ENCODE measurements at places on chromosomes 6 and 20. TPM values are rescaled to one million over a fixed set of nuclear protein-coding genes. Genes with fewer than 3 reads are reported as not detected.
A peak's percentile ranks its signal among the peaks of the same experiment; 100 is the strongest.

Gene NRSN1
- total RNA-seq = not detected

Gene MLIP
- total RNA-seq = 397 TPM

Gene NINL
- 1.8 TPM for total RNA-seq

Gene HECA
- 46.0 TPM for total RNA-seq

Gene CST4
- total RNA-seq = not detected

Gene DAAM2
- total RNA-seq = 19.1 TPM

Gene COL9A1
- 0.08 TPM for total RNA-seq

DNA sequence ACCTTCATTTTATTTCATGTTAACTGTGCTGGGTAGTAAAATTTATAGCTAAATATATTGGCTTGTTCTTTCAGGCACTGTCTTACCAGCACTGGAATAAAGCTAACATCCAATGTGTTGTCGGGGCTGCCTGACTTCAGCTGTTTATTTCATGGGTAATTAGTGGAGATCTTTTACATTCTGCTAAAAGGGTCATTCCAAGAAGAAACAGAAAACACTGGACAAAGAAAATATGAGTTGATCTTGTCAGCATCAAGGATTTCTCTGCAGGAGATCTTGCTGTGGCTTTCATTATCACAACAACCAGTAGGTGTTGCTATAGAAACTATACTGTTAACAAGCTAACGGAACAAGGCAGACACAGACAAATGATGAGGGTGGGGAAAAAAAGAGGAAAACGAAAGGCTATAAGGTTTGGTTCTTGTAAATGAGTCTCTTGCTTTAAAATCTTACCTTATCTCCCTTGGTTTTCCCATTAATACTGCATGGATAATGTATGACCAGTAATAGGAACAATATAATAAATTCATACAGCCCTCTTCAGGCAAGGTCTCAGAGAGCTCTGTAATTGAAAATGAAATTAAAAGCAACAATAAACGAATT, 206.8 kb downstream of the SIM1 start:
- DNase-seq = no peak

GRCh38 chr6:71902261-71902660, 15.9 kb downstream of the RIMS1 start:
- no peak for DNase-seq

DNA sequence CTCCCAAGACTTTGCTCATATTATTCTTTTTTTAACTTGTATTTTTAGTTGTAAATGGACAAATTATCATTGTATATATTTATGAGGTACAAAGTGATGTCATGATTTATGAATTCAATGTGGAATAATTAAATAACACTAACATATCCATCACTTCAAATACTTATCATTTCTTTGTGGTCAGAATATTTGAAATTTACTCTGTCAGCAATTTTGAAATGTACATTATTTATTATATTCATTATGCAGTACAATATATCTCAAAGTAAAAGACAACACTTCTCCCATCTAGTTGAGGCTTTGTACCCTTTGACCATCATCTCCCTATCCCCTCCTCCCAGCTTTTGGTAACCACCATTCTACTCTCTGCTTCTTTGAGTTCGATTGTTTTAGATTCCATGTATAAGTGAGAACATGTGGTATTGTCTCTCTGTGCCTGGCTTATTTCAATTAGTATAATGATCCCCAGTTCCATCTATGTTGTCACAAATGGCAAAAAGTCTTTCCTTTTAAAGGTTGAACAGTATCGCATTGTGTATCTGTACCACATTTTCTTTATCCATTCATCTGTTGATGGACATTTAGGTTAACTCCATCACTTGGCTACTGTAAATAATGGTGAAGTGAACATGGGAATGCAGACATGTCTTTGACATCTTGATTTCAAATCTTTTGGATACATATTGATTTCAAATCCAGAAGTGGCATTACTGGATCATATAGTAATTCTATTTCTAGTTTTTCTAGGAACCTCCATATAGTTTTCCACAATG, 197.2 kb downstream of the KIF6 start:
- DNase-seq = no peak

DNA sequence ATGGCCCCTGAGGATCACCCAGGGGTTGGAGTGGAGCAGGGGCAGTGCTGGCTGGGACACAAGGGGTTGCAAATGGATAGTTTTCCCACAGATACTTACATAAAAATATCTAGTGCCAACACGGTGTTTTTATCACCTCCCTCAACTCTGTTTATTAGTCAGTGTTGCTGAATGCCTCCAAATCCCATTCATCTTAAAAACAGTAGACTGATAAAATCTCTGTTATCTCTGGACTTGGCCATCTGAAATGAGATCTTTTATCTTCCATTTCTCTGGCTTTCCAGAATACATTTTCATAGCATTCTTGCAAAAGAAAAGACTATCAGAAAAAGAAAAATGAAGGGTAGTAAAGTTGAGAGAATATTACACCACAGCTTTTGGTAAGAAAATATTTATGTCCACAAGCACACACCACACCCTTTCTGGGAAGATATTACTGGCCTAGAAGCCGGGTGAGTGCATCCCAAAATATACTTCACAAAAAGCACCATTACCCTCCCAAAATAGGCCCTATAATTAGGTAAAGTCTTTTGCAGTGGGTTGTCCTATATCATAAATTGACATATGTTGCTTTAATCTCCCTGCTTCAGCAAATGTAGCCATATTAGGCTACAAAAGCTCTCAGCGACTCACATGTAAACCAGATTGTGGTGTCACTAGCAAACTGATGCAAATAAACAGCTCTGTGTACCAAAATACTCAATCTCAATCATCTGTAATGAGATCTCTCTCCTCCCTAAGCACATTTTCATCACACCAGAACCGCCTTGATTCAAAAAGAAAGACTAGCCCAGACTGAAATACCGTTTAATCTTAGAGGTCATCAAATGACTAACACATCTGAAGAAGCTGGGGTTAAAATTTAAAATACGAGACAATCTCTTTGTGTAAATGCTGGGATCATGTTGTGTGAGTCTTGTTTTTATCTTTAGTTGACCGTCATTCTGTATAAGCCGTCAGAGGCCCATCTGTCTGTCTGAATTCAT, 96.7 kb downstream of the FYN start:
- DNase-seq = no peak

DNA sequence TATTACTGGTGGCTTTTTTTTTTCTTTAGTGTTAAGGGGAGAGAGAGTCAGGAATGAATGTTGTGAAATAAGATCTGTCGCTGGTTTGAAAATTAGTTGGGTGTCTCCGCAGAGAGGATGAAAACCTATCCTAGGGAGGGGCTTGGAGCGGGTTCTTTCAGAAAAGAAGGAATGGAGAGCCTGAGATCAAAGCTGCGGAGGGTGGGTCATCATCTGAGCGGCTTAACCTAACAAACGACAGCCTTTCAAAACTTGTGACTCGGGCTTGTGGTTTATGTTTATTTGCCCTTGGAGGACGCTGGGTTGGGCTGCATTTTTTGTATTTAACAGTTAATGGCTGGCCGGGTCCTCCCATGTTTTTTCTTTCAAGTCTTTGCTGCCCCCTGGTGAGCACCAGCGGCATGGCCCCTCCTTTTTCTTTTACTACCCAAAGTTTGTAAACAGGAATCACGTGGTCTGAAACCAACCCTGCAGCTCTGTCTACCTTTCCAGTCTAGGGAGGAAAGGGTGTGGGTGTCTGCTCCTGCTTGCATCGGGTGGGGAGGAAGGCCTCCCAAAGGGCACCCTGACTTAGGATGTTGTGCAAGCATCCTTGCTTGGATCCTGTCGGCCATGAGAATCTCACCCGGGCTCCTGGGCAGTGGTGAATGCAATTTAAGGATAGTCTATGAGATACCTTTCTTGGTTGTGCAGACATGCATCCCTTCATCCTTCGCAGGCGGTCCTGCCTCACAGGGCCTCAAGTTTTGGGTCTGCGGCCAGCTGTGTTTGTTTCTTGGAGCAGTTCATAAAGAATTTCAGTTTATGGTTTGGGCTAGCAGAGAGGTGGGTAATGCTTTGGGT, 2.2 kb downstream of the PIM1 start:
- DNase-seq = peak; percentile 84

DNA sequence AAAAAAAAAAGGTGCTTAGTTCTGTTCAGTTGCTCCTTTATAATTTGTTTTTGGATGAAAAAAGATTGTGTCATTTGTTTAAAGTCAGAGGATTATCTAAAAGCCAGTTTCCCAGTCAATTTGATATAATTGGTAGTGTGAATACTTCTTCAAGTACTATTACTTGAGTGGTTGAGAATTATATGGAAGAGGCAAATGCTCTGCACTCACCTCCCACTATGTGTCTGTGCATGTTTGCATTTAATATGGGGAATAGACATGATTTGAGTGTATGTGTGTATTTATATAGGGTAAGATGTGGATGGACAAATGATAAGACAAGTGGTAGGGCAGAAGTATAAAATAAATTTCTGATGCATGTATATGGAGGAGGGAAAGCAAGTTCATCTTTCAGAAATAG, 15.8 kb downstream of the GJA1 start:
- no peak for DNase-seq

GRCh38 chr6:43089874-43090558, 13.9 kb downstream of the PTK7 start:
- DNase-seq = no peak

DNA sequence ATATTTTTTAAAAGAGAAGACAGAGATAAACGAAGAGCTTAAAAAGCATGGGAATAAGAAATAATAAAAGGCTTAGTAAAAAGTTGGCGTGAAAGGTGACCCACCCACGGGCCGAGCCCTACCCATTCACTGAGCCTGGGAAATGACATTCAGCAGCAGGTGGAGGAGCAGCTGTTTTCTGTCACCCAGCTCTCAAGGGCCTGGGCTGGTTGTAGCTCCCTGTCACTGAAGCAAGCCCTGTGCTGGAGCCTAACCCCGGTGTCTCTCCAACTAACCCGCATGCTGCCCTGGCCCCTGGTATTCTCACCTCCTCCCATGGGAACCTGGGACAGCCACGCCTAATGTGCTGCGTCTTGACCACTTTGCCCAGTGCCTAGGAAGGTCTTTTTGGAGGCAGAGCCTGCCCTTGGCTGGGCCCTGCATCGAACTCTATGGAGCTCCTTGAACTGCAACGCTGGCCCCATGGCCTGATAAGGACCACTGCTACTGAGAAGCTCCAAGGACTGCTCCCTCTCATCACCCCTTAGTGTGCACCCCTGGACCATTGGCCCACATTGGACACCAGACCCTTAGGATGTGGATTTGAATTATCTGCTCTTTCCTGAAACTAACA, 68.8 kb upstream of the IYD start:
- peak; percentile 27 for DNase-seq

DNA sequence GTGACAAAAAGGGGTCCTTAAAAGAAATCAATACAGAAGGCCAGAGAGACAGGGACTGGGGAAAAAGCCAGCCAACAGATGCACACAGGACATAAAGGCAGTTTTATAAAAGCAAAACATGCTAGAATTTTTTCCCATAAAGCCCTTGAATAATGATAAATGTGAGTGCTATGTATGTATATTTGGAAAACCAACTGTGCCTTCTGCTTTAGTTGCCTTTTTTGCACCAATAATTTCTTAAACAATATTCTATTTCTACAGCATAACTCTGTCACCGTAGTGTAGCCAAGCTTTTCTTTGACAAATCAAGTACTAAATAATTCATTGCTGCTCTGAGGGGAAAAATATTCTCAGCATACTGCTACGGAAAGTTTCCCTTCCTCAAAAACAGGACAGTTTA, 730.6 kb upstream of the NRSN1 start:
- DNase-seq = no peak

DNA sequence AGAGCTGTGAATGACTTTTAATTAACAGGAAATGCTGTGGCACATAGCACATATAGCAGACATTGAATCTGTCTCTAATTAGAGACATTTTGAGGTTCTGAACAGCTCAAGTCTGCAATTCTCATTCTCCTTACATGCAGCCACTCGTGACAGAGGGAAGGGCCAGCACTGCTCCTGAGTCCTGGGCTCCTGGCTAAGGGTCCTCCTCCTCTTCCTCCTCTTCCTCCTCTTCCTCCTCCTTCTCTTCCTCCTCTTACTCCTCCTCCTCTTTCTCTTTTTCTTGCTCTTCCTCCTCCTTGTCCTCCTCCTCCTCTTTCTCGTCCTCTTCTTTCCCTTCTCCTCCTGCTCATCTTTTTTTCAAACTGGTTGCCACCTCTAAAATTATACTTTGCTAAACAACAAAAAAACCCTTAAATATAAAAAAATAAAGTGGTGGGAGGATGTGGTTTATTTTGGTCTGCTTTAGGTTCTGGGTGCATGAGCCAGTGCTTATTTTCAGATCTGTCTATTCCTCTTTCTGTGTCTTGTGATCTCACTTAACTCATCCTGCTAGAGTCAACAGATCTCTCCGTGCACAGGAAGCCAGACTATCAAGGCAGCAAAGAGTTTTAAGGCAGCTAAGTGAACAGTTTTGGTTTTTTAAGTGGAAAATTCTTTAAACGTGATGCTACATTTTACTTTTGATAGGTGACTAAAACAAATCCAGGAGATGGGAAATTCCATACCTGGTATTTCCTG, 159.3 kb downstream of the CD83 start:
- DNase-seq = no peak

DNA sequence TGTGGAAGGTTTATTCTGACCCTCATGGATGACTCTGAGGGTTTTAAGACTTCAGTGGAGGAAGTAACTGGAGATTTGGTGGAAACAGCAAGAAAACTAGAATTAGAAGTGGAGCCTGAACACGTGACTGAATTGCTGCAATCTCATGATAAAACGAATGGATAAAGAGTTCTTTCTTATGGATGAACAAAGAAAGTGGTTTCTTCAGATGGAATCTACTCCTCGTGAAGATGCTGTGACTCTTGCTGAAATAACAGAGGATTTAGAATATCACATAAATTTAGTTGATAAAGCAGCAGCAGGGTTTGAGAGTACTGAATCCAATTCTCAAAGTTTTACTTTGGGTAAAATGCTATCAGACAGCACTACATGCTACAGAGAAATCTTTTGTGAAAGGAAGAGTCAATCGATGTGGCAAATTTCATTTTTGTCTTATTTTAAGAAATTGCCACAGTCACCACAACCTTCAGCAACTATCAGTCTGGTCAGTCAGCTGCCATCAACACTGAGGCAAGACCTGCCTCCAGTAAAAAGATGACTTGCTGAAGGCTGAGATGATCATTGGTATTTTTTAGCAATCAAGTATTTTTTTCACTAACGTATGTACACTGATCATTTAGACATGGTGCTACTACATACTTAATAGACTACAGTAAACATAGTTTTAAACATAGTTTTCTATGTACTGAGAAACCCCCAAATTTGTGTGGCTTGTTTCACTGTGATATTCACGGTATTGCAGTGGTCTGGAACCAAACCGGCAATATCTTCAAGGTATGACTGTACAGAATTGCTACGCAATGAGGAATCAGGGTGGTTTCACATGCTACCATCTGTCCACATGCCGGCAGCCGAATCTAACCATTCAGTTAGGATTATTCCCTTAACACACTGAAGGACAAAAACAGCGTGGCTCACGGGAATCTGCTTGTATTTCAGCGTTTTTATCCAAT, 149.0 kb downstream of the MYB start:
- DNase-seq = no peak

DNA sequence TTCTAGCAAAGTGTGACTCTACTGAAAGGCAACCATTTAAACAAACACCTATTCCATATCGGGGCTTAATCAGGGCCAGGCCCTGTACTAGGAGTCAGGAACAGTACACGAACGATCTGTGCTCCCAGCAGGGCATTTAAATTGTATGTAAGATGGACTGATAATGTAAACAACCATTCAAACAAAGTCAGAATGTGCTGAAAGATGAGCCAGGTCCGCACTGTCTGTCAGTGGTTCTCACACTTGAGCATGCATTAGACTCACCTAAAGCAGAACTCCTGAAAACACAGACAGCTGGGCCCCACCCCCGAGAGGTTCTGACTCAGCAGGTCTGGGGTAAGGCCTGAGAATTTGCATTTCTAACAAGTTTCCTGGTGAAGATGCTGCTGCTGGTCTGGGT, 81.6 kb downstream of the PXDC1 start:
- DNase-seq = no peak

Measured in left ventricle myocardium inferior (tissue), 1 donor.